ENCODE measurements at places on chromosomes 7 and 10.
A peak's percentile ranks its signal among the peaks of the same experiment; 100 is the strongest.

DNA sequence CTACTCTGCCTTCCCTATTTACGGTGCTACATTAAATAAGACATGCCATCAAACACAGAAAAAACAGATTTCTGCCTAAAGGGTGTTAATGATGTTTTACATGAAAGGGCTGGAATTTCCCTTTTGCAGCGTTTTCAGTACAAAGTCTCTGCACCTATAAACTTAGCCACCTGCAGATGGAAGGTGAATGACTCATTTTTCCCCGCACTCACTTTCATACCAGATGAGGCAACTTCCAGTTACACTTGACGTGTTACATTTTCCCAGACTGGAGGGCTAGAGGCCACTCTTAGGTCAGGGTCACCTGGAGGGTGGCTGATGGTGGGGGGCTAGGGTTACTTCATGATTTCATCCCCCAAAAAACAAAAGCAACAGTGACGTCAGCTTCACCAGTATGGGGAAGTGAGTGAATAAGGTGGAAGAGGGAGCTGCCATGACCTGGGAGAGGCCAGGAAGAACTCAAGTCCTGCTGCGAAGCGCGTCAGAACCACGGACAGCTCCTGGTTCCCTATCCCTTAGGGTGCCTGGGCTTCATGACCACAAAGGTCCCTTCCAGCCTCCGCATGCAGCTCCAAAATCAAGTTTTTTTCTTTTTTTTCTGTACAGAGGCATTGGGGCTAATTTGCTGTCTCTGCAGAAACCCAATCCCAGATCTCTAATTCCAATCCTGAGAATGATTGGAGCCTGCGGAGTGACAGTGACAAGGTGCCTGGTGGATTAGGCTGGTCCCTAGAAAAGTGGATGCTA, 94.0 kb downstream of the ADARB2 start:
- DNase-seq: no peak

- no peak for DNase-seq
These were observed 1.1 kb downstream of the CAMK2G start for GRCh38 chr10:73873142-73873837.

- DNase-seq: no peak
These were observed 457.5 kb downstream of the KCNMA1 start for GRCh38 chr10:77180104-77180503.

GRCh38 chr10:116141855-116142254, 131.2 kb downstream of the GFRA1 start:
- DNase-seq: peak; percentile 82

GRCh38 chr7:4134204-4134603, 547.9 kb upstream of the FOXK1 start:
- no peak for DNase-seq

All from NCI-H345 (cell line).